Erythroblast (primary cell): ENCODE measurements at places on chromosomes 7 and 10.

- DNase-seq: peak; percentile 5
Observed at GRCh38 chr10:12720217-12720981, 281.1 kb downstream of the CCDC3 start.

- no peak for DNase-seq
Observed at GRCh38 chr7:91311839-91312238, 47.6 kb downstream of the FZD1 start.

GRCh38 chr10:22740180-22740579 lies 25.8 kb upstream of the PIP4K2A start:
- DNase-seq: no peak

- no peak for DNase-seq
Observed at GRCh38 chr7:87342231-87342630, 3.2 kb upstream of the CROT start.

DNA sequence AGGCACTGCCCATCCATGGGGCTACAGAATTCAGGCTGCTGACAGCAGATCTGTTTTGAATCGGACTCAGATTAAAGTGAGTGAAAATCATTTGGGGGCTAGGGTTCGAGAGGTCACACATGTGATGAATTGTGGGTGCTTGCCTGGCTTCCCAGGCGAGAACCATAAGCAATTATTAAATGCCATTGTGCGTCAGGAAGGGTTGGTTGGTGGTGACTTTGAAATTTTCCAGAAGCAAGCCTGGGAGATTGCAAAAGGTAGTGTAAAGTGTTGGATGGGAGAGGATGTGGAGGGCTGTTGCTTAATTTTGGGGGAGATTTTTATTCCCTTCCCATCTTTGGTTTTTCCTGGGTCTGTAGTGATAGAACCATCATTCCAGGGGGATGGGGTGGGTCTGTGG lies 34.6 kb downstream of the LRMDA start:
- no peak for DNase-seq

DNA sequence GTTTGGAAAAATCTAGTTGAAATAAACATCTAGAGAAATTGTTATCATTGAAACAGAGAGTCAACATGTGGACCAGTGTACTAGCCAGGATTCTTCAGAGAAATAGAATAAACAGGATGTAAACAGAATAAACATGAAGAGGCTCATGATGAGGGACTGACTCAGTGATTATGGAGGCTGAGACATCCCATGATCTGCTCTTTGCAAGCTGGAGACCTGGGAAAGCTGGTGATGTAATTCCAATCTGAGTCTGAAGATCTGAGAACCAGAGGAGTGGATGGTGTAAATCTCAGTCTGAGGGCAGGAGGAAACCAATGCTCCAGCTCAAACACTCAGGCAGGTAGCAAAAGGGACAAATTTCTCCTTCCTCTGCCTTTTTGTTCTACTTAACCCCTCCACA lies 62.9 kb upstream of the FAM180A start:
- DNase-seq: no peak

DNA sequence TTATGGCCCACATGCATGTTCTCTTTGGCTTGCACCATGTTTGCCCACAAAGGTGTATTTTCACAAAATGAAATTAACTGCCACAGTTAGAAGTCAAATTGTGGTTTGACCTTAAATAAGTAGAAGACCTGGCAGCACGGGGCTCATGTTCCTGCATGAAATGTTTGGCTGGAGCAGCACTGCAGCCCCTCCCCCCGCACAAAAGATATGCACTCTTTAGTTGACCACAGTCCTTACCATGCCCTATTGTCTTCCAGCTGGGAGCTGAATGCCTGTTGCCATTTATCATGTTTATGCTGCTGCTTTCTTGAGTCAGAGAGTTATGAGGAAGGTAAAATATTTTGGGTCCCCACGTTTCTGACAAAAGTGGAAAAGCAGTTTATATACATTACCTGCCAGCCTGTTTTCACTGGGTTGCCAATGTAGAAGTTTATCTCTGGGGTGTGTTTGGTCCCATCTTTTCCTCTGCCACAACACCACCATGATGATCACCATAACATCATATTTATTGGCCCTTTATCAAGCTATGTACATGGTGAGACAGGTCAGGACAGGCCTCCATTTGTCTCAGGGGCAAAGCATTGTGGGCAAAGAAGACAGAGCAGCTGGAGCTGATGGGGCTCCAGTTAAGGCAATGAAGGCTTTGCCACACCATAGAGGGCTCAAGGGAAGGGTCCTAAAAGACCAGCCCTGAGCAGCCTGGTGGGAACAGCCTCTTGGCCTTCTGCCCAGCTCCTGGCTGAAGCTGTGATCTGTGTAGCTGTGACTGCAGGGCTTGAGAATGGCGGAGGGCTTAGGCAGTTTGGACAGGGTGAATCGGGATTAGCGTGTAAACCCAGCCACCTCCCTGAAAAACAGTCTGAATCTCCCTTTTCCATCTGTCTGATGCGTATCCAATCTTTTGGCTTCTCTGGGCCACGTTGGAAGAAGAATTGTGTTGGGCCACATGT lies 5.4 kb downstream of the PRF1 start:
- no peak for DNase-seq

GRCh38 chr7:86326847-86327246 lies 316.9 kb upstream of the GRM3 start:
- DNase-seq: no peak

DNA sequence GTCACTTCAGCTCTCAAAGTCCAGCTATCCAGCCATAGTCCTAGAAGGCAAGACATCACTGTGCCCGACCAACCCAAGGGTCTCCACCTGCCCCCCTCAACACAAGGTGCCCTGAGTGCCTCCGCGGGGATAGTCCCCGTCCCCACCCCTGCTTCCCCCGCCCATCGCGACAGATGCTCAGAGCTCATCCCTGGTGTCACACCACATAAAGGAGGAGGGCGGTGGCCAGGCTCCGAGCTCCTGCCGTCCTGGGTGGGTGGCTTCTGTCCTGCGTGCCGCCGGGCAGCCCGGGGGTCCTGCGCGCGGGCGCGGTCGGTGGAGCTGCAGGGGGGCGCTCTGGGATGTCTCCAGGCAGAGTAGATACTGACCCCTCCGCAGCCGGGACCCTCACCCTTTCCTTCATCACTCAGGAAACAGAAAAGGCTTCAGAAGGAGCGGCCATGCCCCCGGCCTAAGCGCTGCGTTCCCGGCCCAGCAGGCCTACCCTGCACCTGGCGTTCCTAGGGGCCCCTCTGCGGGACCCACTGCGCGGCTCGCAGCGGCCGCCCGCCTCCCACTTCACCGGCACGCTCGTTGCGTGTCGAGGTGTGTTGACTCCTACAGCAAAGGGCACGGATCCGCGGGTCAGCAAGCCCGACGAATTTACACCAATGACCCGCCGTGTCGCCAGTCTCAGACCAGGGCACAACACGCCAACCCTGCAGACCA lies 53.4 kb downstream of the ALOX5 start:
- no peak for DNase-seq

DNA sequence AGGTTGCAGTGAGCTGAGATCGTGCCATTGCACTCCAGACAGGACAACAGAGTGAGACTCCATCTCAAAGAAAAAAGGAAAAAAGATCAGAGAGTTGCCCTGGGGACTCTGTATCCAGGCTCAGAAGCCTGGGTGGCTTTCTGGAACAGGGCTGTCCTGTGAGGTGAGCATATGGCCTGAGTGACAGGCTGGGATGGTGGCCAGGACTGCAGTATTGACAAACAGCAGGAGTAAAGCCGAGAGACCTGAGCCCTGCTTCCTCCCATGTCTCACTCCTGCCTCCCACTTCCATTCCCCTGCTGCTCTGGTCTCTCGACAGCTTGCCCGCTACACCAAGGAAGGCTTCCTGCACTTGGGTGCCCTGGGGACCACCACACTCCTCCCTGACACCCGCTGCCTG lies 578.5 kb downstream of the GALNT17 start:
- no peak for DNase-seq

DNA sequence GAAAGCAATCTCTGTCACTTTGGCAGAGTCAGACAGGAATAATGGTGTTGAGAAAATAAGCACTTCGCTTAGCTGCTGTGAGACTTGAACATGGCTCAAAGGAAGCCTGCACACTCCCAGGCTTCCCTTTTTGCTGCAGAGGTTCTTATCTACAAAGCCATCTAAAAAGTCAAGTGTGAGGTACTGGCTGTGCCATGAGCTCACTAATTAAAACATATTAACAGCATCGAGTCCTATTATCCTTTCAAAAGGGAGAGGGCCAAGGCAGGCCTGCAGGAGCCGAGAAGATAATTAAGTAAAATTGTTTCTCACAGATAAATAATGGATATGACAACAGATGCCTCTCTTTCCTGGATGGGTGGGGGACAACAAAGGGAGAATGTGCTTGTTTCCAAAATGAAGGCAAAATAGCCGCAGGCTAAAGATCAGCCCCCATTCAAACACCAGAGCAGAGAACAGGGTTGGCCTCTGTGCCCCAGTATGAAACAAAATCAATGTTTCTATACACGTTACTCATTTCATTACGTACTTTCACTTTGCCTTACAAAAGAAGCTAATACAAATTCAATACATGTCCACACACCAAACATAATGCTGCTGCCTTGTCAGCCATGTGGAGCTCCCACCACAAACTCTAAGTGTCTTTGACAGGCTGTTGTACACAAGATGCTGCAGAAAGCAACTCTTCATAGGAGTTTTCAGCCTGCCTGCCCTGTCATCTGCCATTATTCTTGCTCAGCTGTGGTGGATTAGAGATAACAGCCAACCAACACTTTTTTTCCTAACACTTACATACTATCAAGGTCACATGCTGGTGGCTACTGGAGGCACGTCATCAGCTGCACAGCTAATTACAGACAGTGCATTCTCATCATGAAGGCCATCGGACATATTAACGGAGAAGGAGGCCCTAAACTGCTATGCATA lies 55.3 kb downstream of the ELAPOR2 start:
- DNase-seq: peak; percentile 40

DNA sequence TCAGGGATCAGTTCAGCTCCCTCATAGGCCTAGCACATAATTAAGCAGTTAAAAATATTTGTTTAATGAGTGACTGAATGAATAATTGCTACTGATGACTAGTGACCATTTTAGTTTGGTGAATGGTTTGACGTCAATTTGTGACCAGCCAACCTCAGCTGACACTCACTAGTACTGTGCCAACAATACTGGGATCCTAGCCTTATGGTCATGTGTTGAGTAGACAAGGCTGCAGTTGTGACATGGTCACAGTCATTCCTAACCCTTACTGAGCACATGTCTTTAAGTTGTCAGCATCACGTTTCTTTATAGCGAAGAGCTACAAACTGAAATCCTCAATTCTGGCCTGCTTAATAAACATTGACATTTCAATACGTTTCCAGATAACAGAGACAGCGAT lies 86.9 kb upstream of the SLC26A5 start:
- no peak for DNase-seq

DNA sequence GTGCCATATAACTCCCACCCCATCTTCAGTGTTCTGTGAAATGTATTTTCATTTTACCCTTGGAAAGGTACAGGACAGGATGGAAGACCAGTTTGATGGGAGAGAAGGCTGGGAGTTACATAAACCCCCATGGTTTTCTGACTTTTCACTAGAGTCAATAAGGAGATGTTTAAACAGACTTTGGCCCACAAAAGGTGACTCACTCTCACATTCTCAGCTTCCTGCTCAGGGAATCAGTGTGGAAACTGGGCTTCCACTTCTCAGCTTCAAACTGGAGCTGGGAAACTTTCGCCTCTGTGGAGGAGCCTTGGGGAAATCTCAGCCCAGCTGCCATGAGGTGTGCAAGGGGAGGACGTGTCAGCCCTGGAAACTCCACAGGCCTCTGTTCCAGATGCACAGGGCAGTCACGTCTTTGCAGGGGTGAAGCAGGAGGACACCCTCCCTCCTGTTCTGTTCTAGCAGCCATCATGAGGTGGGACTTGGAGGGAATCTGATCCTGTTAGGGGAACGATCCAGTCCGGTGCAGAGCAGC lies 560.5 kb upstream of the GALNT17 start:
- no peak for DNase-seq

DNA sequence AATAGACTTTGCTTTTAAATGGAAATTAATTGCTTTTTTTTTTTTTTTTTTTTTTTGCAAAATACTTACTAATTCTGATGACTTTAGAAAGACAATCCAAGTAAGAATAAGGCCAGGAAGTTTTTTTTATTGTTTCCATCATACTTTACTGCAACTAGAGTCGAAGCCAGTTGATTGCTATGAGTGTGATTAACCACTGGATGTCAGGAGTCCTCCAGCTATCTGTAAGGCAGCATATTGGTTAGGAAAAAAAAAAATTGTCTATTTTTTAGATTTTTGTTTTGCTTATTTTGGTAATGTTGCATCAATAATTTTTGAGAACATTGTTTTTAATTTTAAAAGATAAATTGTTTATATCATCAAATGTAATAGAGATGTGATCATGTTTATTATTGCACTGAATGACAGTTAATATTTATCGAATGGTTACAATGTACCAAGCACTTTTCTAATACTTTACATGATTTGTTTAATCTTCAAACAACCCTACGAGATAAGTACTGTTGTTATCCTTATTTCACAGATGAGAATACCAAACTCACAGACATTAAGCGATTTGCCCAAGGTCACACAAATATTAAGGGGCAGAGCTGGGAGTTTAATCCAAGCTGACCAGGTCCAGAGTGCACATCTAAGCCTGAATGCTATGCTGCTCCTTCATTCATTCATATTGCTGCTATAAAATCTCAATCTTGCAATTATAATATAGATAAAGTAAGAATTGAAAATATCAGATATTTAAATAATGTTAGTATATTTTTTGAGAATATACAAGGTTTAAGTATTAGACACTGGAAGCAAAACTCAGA lies 19.9 kb upstream of the LMOD2 start:
- peak; percentile 28 for DNase-seq

- DNase-seq: no peak
Observed at GRCh38 chr10:119806334-119807130, 66.1 kb downstream of the MCMBP start.

DNA sequence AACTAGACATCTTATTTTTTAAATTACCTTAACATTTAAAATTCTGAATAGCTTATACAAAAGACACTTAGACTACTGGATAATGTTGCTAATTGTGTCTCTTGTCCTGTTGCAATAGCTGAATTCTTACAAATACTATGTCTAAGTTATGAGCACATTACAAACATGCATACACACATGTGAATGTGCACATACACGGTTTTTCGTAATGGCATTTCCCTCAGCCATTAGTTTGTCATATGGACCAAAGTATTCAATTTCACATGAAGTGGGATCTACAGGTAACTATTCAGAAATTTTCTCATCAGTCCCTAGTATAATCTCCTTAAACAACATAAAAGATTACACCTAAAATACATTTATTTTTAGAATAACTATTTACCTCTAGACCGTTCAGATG lies 178.6 kb upstream of the BET1 start:
- DNase-seq: no peak

GRCh38 chr7:154915600-154915999 lies 87.3 kb downstream of the PAXIP1 start:
- DNase-seq: no peak

- DNase-seq: no peak
Observed at GRCh38 chr7:131293018-131293417, 34.7 kb upstream of the MKLN1 start.

DNA sequence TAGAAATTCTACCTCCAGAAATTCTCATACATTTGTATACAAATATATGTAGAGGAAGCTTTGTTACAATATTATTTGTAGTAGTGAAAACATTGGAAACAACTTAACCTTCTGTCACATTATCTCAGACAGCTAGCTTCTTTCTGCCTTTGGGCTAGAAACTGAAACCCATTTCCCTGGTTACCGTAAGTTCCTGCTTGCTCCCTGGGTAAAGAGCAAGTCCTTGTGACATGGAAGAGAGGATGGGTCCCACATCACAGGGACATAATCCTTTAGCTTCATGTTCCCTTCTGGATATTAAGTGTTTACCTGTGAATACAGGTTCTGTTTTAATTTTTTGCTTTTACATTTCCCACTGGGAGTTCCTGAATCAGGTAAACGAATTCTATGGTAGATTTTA lies 41.8 kb downstream of the KLHDC10 start:
- DNase-seq: no peak
